Vagina (tissue), 2 donors: ENCODE measurements at places on chromosomes 3 and 15. TPM values are rescaled to one million over a fixed set of nuclear protein-coding genes. Genes with fewer than 3 reads are reported as not detected.

The VIPR1 gene
- 9.3 TPM for total RNA-seq

The TRPC1 gene
- total RNA-seq: 12.0 TPM

The ATP13A4 gene
- 13.0 TPM for total RNA-seq

The ZDHHC23 gene
- 5.4 TPM for total RNA-seq

The STARD5 gene
- total RNA-seq: 28.0 TPM

The IL17RB gene
- not detected for total RNA-seq

The PRR20G gene
- not detected for total RNA-seq

GRCh38 chr3:195761567-195762248 is 40.9 kb downstream of the MUC20 start:
- DNase-seq: no peak
- H3K4me3 ChIP-seq: no peak overlapping the region
- H3K36me3 ChIP-seq: no peaks in the 10 kb centered on the region
- H3K27me3 ChIP-seq: no peaks in the 10 kb centered on the region
- H3K27ac ChIP-seq: no peak overlapping the region
- peaks cover 5% of the 10 kb centered on the region for H3K4me1 ChIP-seq

DNA sequence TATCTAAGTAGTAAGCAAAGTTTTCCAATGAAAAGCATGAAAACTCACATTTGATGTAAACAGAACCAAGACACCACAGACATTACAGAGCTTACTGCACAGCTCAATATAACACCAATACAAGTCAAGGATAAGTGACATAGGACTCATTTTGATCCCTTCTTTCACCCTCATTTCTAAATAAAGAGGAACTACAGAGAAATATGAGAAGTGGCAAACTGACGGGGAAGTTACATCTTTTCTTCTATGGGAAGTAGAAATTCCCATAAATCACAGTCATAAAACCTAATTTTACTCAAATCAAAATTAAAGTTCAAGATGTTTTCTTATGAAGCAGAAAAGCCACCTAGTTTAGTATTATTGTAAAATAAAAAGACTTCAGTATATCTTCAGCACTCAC is 3.8 kb downstream of the ATG3 start:
- no peak overlapping the region for H3K4me3 ChIP-seq
- DNase-seq: no peak
- no peak overlapping the region for H3K27ac ChIP-seq
- H3K36me3 ChIP-seq: no peaks in the 10 kb centered on the region

DNA sequence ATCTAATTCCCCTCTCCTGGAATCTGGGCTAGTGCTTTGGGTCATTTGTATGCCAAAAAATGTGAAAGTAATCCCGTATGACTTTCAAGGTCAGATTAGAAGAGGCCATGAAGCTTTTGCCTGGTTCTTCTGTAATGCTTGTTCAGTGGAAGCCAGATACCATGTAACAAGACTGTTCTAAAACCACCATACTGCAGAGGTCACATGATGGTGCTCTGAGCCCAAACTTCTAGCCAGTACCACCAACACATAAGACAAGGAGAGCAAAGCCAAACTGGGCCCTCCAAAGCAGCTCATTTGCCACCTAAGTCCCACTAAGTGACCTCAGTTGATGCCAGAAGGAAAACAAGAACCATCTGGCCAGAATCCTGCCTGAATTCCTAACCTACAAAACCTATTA is 64.3 kb upstream of the MELTF start:
- no peaks in the 10 kb centered on the region for H3K36me3 ChIP-seq
- H3K4me1 ChIP-seq: no peaks in the 10 kb centered on the region
- no peak overlapping the region for H3K4me3 ChIP-seq
- H3K27me3 ChIP-seq: no peaks in the 10 kb centered on the region
- H3K27ac ChIP-seq: no peak overlapping the region

DNA sequence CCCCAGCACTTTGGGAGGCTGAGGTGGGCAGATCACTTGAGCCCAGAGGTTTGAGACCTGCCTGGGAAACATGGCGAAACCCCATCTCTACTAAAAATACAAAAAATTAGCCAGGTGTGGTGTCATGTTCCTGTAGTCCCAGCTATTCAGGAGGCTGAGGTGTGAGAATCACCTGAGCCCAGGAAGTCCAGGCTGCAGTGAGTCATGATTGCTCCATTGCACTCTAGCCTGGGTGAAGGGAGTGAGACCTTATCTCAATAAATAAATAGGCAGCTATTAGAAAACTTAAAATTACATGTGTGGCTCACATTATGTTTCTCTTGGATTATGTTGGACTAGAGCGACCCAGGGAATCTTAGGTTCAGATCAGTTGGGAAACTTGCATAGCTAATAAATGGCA is 69.7 kb downstream of the RPLP1 start:
- H3K27ac ChIP-seq: no peak overlapping the region
- no peaks in the 10 kb centered on the region for H3K27me3 ChIP-seq
- DNase-seq: no peak
- H3K36me3 ChIP-seq: no peaks in the 10 kb centered on the region

DNA sequence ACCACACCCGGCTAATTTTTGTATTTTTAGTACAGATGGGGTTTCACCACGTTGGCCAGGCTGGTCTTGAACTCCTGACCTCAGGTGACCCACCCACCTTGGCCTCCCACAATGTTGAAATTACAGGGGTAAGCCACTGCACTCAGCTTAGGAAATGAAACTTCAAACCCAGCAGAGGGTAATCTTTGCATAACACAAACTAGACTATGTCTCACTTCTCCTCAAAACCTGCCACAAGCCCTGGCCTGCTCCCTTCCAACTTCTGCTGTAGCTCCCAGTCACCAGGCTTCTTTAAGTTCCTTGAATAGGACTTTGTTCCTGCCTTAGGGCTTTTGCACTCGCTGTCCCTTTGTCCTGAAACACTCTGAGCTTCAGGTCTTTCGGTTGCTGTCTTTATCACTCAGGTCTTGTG is 39.2 kb upstream of the SEMA4B start:
- peaks cover 54% of the 10 kb centered on the region for H3K4me1 ChIP-seq
- no peak for DNase-seq
- H3K27me3 ChIP-seq: no peaks in the 10 kb centered on the region
- no peak overlapping the region for H3K4me3 ChIP-seq
- H3K36me3 ChIP-seq: no peaks in the 10 kb centered on the region

DNA sequence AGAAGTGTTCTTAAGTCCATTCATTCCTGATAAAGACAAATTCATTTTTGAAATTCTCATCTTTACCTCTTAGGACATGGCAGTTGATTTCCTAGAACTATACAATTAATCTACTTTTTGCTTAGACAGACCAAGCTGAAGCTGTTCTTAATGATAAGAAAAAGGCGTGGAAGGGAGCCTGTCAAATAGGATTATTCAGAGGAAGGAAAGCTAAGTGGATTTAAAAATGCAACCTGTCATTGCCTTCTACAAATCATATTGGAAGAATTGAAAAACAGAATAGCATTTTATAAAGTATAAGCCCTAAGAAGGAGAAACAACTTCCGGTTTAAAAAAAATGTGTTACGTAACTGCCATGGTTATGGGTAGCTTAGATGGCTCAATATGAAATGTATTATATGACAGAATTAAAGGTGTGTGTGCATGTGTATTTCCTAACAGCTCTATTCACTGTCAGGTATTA is 81.2 kb upstream of the RAP2B start:
- H3K27ac ChIP-seq: no peak overlapping the region
- H3K36me3 ChIP-seq: no peaks in the 10 kb centered on the region
- H3K4me3 ChIP-seq: no peak overlapping the region

GRCh38 chr3:134426660-134427181 is 52.5 kb upstream of the AMOTL2 start:
- H3K27me3 ChIP-seq: no peaks in the 10 kb centered on the region
- H3K4me1 ChIP-seq: no peaks in the 10 kb centered on the region
- peak; percentile 74 for DNase-seq
- H3K27ac ChIP-seq: no peak overlapping the region

GRCh38 chr3:33658991-33659848 is 58.8 kb downstream of the CLASP2 start:
- H3K4me3 ChIP-seq: peak overlapping the region; percentile 44
- DNase-seq: no peak
- peaks cover 43% of the 10 kb centered on the region for H3K4me1 ChIP-seq
- no peaks in the 10 kb centered on the region for H3K36me3 ChIP-seq
- H3K27ac ChIP-seq: peak overlapping the region; percentile 79
- no peaks in the 10 kb centered on the region for H3K27me3 ChIP-seq

DNA sequence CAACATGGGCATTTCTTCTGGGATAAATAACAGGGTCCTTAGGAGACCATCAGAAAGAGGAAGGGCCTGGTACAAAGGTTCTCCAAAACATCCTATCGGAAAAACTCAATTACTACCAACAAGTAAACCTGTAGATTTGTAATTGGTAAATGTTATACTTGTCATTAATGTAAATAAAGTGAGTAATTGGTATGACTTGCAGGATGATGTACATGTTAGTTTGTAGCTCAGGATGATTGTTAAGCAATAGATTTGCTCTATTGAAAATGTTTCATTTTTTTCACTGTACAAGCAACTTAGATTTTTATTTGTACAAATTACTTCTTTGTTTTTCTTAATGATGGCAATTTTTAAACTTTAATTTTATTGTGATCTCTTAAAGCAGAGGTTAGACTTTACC is 3.8 kb upstream of the SCG5 start:
- H3K27me3 ChIP-seq: no peaks in the 10 kb centered on the region
- H3K4me3 ChIP-seq: no peak overlapping the region
- H3K27ac ChIP-seq: no peak overlapping the region

DNA sequence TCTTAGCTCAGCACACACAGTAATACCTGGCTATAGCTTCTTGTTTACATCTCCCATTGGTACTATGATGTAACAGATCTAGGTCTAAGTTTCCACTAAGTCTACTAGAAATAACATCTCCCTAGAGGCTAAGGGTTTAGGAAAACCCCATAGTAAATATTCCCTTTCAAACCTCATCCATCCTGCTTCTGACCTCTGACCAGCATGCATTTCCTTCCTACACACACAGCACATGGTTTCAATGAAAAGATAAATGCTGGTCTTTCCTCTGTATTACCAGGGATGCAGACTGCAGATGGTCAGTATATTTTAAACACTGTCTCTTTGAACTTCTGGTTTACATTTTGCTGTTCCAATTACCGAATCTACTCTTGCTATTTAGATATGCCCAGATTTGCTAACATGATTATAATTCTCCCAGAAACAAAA is 96.6 kb downstream of the EFL1 start:
- H3K27me3 ChIP-seq: no peaks in the 10 kb centered on the region
- H3K4me3 ChIP-seq: no peak overlapping the region
- no peak overlapping the region for H3K27ac ChIP-seq
- no peaks in the 10 kb centered on the region for H3K4me1 ChIP-seq

DNA sequence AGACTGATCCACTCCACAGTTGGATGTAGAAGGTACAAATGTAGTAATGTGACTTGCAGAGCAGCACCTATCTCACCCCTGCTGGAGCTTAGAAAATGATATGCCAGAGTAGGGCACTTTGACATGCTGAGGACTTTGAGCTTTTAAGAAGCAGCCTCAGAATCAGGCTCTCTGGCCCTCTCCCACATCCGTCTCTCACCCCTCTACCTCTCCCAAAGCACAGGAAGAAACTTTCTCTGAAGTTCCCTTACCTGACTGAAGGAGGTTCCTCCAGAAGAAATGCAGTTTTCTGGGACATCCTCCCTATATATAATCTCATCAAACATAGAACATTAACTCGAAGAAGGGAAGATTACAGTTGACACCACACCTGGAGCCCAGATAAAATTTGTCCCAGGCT is 98.4 kb upstream of the PEX5L start:
- no peak overlapping the region for H3K27ac ChIP-seq
- no peak for DNase-seq
- no peak overlapping the region for H3K4me3 ChIP-seq
- H3K4me1 ChIP-seq: no peaks in the 10 kb centered on the region
- no peaks in the 10 kb centered on the region for H3K27me3 ChIP-seq

DNA sequence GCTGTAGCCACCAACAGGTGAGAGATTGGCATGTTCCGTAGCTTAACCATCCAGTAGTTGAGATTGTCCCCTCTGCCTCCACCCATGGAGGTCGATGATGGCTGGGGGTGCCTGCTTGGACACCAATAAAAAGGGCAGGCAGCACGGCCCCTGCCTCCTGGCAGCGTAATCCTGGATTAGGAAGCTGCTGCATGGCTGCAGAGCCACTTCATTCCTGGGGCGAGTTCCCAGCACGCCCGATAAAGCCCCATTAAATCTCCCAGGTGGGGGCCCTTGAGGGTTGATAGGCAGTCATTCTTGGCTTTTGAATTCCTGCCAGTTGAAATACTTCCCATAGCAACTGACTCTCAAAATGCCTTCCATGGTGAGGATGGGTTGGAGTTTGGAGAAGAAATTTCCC is 67.8 kb downstream of the PLXNA1 start:
- H3K4me1 ChIP-seq: peaks cover 9% of the 10 kb centered on the region
- no peak overlapping the region for H3K4me3 ChIP-seq
- DNase-seq: no peak
- no peaks in the 10 kb centered on the region for H3K36me3 ChIP-seq

- H3K36me3 ChIP-seq: no peaks in the 10 kb centered on the region
- DNase-seq: no peak
- H3K4me3 ChIP-seq: no peak overlapping the region
- peaks cover 27% of the 10 kb centered on the region for H3K4me1 ChIP-seq
- no peak overlapping the region for H3K27ac ChIP-seq
These were observed 322.2 kb downstream of the SLC9A9 start for GRCh38 chr3:143526011-143526545.

DNA sequence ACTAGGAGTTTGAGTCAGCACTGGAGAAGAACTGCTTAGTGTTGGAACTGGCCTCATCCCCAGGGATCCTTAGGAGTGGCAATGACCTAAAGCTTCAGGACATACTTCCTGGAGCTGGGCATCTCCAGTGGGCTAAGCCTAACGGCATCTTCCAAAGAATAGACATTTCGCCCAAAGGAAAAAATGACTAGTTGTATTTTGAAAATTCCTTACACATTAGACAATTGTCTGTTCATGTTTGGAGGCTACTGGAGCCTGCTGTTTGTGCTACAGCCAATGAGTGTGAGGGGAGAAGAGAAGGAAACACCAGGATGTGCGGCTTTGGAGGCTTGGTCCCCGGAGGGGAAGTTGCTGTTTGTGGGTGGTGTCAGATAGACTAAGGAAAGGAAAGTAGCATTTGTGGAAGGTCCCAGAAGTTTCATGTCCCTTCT is 77.6 kb downstream of the POLR2M start:
- peaks cover 9% of the 10 kb centered on the region for H3K4me1 ChIP-seq
- no peak for DNase-seq
- no peaks in the 10 kb centered on the region for H3K36me3 ChIP-seq
- H3K27me3 ChIP-seq: no peaks in the 10 kb centered on the region

- H3K27me3 ChIP-seq: no peaks in the 10 kb centered on the region
- DNase-seq: no peak
- H3K36me3 ChIP-seq: no peaks in the 10 kb centered on the region
- H3K4me3 ChIP-seq: no peak overlapping the region
- no peaks in the 10 kb centered on the region for H3K4me1 ChIP-seq
- no peak overlapping the region for H3K27ac ChIP-seq
These were observed 536.8 kb downstream of the CADM2 start for GRCh38 chr3:85495602-85496001.

DNA sequence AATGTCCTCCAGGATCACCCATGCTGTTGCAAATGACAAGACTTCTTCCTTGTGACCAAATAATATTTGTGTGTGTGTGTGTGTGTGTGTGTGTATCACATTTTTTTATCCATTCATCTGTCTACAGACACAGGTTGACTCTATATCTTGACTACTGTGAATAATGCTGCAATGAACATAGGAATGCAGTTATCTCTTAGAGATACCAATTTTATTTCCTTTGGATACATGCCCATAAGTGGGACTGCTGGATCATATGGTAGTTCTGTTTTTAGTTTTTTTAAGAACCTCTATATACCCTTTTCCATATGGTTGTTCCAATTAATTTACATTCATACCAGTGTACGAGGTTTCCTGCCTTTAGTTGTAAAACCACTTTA is 41.7 kb downstream of the GPR176 start:
- H3K27ac ChIP-seq: no peak overlapping the region
- H3K27me3 ChIP-seq: no peaks in the 10 kb centered on the region
- DNase-seq: no peak
- H3K4me3 ChIP-seq: no peak overlapping the region
- H3K4me1 ChIP-seq: no peaks in the 10 kb centered on the region
